ENCODE measurements at places on chromosomes 12 and 14.

DNA sequence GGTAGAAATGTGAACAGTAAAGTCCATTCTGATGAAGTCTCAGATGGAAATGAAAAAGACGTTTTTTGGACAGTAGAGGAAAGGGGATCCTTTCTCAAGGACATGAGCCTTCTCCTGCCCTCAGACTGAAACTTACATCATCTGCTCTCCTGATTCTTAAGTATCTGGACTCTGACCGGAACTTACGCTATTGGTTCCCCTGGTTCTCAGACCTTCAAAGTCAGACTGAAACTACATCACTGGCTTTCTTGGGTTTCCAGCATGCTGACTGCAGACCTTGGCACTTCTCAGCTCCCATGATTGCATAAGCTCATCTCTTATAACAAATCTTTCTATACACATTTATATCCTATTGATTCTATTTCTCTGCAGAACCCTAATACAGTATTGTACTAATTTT is 291.0 kb downstream of the SNAPC1 start:
- DNase-seq, result no peak

DNA sequence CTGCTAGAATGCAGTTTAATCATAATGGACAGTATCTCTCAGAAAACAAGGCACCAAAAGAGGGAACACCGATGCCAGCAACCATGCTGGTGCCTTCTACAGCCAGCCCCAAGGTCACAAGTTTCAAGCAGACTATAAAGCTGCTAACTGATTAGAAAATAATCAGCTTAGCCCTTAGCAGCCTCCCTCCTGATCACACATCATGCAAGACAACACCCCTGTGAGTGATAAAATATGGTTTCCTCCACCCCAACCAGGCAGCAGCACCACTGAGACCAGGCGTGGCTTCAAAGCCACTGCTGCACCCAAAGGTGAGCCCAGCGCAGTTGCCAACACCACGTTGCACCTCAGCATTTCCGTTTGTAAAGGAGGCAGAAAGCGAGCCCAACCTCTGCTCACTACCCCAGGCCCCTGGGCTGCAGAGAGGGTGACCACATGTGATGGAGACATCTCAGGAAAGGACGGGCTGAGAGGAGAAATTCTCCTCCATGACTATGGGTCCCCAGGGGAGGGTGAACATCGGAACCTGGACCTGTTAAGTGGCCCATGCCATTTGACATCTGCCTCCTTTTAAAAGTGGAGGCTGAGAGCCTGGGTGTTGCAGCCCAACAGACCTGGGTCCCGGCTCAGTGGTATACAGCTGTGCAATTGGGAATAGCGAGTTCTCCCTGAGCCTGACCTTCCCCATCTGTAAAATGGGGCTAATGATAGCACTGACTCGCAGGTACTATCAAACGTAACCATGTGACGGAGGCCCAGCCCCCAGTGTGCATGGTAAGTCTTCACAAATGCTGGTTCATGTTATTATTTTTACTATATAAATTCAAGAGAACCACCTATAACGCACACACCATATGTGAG is 11.5 kb downstream of the ZFP36L1 start:
- no peak for DNase-seq

GRCh38 chr14:52735921-52736489 is 6.0 kb downstream of the STYX start:
- no peak for DNase-seq

DNA sequence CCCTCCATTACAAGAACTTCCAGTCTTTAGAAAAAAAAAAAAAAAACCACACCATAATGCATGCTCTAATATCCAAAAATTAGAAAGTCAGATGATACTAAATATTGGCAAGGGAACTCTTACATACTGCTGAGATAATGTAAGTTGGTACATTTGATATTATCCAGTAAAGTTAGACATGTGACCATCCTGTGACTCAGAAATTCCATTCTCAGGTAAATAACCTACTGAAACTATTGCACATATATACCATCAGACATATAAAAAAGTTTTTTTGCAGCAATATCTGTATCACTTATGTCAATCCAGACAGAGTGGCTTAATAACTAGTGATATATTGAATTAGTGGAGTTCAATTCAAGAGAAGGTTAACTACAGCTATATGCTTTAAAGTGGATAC is 63.5 kb downstream of the KITLG start:
- no peak for DNase-seq

DNA sequence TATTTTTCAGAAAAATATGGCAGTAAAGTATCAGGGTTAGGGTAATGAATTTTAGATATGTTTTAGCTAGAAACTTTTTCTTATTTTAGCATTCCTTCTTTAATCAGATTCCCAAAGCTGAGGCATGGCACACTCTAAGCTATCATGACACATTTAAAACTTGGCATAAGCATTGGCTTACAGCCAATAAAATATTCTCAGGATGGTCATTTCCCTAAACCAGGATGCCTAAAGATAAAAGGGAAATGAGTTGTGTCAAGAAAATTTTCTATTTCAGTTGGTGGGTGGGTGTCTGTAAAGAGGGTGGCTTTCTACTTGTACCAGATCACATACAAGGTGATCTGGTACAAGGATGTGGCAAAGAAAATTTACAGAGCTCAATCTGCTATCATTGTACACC is 47.8 kb downstream of the PEBP1 start:
- DNase-seq, result peak; percentile 5

GRCh38 chr12:114030451-114030850 is 64.3 kb upstream of the RBM19 start:
- DNase-seq, result no peak

DNA sequence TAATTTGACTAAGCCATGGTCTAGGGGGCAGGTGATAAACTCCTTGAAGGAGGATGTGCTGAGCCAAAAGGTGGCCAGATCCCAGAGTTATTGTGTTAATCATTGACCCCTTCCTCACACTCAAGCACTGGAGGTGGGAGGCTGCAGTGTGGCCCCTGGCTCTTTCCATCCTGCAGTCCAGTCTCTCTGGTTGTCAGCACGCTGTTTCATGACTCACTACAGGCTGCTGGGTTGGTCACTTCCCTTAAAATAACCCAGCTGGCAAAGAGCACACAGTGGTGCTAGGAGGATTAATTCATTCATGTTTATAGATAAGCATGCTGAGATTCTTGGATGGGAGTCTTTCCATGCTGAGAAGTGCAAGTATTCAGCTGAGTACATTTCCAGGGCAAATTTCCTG is 228.9 kb downstream of the ANO2 start:
- peak; percentile 53 for DNase-seq

- peak; percentile 49 for DNase-seq
Observed at GRCh38 chr14:70887207-70887681, 20.0 kb upstream of the PCNX1 start.

DNA sequence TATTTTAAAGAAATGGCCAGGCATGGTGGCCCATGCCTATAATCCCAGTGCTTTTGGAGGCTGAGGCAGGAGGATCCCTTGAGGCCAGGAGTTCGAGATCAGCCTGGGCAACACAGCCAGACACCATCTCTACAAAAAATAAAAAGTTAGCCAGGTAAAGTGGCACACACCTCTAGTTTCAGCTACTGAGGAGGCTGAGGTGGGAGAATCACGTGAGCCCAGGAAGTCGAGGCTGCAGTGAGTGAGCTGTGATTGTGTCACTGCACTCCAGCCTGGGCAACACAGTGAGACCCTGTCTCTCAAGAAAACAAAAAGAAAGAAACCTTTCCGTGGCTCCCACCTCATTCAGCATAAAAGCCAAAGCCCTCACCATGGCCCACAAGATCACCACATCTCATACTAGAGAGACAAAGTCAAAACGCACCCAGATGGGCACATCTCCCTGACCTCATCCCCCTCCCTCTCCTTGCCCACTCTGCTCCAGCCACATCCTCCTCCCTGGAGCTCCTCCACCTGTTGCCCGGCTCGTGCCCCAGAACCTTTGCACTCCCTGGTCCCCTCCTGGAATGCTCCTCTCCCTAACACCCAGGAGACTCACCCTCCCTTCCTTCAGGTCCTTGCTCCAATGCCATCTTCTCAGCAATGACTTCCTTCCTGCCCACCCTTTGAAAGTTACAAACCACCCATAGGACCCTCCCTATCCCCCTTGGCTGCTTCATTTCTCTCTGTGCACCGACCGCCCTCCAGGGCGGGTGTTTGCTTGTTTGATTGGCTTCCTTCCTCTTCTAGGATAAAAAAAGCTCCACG is 4.8 kb upstream of the SCARB1 start:
- DNase-seq, result no peak

- no peak for DNase-seq
Observed at GRCh38 chr14:75896341-75896740, 85.5 kb downstream of the TGFB3 start.

- DNase-seq, result peak; percentile 91
Observed at GRCh38 chr14:59305231-59305630, 116.8 kb downstream of the DAAM1 start.

DNA sequence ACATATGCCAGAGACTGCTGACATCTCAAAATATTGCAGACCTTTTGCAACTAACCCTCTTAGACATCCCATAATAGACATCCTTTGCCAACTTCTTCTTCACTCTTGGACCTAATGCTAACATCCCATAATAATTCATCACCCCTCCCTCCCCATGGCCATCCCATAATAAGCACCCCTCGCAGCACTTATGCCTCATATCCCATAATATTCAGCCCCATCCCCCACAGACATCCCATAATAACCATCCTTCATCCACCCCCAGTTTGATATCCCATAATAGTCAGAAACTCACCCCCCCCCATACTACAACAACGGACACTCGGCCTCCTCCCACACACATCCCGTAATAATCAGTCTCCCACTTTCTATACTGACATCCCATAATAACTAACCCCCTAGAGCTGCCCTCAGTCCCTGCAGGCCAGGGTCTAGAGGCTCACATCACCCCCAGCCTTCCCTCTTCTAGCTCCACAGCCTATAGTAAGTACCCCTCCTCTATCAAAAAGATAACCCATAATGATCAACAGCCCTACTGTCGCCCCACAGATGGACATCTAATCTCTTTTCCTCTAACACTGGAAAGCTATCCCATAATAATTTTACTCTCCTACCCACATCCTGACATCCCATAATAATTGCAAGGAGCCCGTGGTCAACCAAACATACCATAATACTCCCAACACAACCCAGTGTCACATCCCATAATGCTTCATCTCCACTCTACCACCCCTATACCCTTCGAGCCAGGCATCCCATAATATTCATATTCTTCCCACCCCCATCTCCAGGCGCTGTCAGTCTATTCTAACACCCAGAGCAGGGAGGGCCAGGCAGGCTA is 792 bp upstream of the CHD4 start:
- DNase-seq, result peak; percentile 56

- DNase-seq, result peak; percentile 45
Observed at GRCh38 chr12:128801879-128802391, 21.8 kb downstream of the SLC15A4 start.

GRCh38 chr12:75913502-75914351 is 117.8 kb downstream of the PHLDA1 start:
- no peak for DNase-seq

- no peak for DNase-seq
Observed at GRCh38 chr12:110686294-110686903, 2.5 kb downstream of the HVCN1 start.

DNA sequence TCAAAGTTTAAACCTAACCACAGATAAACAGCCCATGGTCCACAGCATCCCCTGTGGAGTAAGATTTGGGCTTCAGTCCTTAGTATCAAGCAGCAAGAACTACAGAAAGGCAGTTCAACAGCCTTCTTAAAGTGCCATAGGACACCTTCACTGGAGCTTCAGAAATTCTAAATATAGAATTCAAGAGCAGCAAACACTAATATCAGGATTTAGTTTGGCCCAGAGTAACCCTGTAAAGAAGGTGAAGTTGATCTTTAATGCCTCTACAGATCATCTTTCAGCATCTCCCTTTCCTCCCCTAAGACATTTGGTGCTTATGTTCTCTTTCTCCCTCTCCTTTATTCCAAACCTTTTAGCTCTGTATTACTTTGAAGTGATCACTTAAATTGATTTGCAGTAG is 59.5 kb upstream of the ARHGAP5 start:
- DNase-seq, result no peak

DNA sequence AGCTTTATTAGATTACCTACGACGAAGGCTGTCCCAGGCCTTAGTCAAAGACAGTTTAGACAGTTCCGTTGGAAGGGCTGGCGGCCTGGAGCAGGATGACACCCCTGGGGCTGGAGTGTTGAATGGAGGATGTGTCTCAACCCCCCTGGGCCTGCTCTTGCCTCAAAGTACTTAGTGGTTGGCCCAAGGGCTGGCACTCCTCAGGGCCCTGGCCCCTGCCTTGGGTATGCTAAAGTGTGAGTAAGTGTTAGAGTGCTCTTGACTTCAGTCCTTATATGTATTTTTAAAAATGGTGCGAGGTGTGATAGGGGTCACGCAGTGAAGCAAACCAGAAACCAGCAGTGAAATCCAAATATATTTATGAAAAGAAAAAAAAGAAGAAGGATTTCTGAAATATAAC is 261.6 kb downstream of the KTN1 start:
- DNase-seq, result no peak

DNA sequence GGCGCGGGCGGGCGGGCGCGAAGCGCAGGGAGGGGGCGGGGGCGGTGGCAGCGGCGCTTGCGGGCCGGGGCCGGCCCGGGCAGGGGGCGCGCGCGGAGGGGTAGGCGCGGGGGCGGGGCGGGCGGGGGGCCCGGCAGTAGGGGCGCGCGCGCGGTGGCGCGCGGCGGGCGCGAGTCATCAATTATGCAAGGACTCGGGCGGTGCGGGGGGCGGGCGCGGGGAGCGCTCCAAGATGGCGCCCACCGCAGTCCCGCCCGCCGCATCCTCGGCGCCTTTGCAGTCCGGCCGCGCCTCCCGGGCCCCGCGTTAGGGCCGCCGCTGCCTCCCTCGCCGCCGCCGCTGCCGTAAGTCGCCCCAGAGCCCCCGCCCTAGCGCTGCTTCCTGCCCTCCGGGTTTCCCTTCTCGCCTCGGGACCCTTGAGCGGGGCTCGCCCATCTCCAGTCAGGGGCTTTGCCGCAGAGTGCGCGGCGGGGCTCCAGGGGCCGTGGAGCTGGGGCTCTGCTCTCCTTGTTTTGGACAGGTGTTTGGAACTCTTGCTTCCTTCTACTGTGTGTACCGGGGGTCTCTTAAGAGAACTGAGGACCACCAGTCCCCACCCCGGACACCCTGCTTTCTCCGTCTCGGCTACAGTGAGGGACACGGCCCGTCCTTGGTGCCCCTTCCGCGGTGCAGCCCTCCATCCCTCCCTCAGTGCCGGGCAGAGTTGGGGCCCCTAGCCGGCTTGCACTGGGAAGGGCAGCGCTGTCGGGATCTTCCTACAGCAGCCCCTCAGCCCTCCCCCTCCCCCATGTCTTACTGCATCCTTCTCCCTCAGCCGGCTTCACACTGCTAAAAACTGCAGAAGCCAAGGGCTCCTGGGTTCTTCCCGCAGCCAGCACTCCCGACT is at the start of gene SCN8A:
Gene SCN8A, plus strand, starts transcription at position 218 of the 886 bp plus-strand sequence. CDS start 71,585 bp downstream, outside the sequence.
- peak; percentile 68 for DNase-seq

Measured in fibroblast of skin of scalp (primary cell).